Stimulated activated CD8-positive, alpha-beta memory T cell treated with anti-CD3 and anti-CD28 coated beads, Interleukin-4, amount 100 ng/mL, for 4 hours (primary cell): ENCODE measurements at places on chromosomes 7 and 10.

- DNase-seq = no peak
Observed at GRCh38 chr10:106183041-106183440, 981.5 kb downstream of the SORCS1 start.

DNA sequence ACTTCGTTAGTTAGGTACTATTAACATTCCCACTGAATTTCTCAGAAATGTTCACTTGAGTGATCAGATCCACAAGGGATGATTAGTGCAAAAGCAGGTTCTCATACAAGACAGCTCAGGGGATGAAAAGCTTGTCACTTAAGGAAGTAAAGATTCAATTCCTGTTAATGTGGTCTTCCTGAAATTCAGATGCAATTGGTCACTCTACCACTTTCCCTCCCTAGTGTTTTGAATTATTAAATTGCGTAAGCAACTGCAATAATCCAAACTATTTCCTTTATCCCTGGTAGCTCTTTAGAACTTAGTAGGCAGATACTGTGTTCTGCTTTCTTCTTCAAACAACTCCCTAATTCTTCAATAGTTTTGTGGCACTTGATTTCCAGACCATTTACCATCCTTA is 121.4 kb downstream of the MAGI2 start:
- DNase-seq = no peak

- DNase-seq = no peak
Observed at GRCh38 chr7:111750228-111750627, 187.9 kb upstream of the IMMP2L start.

- no peak for DNase-seq
Observed at GRCh38 chr10:32232378-32232777, 114.6 kb downstream of the EPC1 start.

GRCh38 chr7:71912476-71912875 is 499.7 kb downstream of the CALN1 start:
- DNase-seq = no peak

- DNase-seq = no peak
Observed at GRCh38 chr10:73426318-73426717, 7.0 kb downstream of the MSS51 start.

GRCh38 chr10:70296406-70296899 is 12.6 kb upstream of the NPFFR1 start:
- DNase-seq = no peak

DNA sequence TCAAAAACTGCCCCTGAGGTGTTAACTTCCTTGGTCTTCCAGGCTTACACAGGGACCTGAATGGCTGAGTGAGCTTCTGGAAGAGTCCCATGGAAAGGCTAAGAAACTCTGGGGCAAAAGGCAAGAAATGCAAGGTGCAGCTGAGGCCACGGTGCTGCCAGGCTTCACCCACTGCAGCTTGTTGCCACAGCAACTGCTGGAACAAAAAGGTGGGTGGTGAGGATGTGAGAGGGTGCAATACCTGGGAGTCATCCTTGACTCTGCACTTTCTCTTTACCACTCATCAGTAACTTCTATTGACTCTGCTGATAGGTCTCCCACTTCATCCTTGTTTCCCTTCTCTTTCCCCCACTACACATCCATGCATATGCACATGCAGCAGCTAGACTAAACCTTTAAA is 258.6 kb downstream of the BMPER start:
- DNase-seq = no peak

- DNase-seq = no peak
Observed at GRCh38 chr10:94992811-94993210, 54.4 kb downstream of the CYP2C9 start.

DNA sequence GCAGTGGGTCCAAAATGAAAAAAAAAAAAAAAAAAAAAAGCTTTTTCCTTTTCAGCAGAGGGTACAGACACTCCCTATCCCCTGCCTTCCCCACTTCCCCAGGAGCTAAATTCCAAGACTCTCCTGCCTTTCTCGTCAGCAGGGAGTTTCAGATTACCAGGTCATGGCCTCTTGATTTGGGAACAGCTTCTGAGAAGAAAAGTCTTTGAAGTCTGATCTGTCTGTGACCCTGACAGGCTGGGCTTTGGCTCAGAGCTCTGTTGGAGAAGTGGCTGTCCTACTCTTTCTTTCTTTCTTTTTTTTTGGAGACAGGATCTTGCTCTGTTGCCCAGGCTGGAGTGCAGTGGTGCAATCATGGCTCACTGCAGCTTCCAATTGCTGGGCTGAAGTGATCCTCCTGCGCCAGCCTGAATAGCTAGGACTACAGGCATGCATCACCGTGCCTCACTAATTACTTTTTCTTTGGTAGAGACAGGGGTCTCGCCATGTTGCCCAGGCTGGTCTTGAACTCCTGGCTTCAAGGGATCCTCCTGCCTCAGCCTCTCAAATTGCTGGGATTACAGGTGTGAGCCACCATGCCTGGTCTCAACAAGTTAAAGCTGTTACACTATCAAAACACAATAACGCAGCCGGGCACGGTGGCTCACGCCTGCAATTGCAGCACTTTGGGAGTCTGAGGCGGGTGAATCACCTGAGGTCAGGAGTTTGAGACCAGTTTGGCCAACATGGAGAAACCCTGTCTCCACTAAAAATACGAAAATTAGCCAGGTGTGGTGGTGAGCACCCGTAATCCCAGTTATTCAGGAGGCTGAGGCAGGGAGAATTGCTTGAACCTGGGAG is 59.9 kb downstream of the COL26A1 start:
- no peak for DNase-seq

DNA sequence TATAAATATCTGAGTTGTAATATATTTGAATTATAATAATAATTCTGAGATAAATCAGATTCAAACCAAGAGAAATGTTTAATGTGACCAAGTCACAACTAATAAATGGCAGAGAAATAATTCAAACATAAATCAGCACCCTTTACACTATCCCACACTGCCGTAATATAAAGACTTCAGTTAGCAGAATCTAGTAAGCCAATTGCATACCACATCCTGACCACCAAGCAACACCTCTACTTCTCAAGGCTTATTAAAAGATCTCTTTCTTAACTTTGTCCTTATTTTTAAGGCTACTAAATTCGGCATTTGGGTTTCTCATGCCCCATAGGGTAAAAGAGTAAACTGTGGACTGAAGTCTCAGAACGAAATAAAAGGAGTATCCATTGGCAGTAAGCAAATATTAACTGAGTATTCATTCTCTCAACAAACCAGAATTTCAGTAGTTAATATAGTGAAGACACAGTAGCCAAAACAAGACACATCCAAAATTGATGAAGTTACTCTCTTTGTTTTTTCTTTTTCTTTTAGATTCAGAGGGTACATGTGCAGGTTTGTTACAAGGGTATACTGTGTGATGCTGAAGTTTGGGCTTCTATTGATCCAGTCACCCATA is 14.8 kb downstream of the ACBD5 start:
- no peak for DNase-seq

- no peak for DNase-seq
Observed at GRCh38 chr10:61157182-61157581, 213.2 kb upstream of the RHOBTB1 start.

DNA sequence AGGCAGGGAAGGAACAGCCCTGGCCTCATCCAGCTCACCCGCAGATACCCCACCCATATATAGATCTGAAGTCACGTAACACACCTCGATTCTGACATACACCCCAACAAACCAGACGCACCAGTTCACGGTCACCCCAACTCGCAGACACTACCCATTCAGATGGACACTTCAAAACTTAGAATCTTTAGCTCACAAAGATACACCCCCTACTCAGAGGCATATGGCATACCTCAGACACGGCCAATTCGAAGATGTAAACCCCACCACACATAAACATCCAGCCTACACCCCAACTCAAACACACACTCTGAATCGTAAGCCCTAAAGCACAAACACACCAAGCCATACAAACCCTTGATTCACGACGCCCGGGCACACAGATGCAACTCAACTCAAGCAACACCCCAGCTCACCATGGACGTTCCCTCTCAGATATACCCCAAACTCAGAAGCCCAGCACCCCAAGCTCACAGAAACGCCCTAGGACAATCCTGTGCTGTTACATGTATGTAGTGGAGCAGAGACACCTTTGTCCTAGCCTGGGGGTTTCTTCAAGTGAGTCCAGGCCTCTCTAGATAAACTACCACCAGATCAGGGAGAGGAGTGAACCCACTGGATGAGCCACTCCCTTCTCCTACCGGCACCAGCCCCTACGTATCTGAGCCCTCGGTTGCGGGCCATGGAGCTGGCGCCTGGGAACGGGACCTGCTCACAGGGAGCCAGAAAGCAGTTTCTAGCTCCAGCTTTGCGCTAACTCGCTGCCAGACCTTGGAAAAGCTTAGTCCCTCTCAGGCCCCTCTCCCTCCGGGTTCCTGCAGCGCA is 8.8 kb downstream of the PSD start:
- no peak for DNase-seq

- DNase-seq = no peak
Observed at GRCh38 chr7:4792537-4793126, 17.2 kb downstream of the AP5Z1 start.

GRCh38 chr7:155289107-155289506 is 8.6 kb upstream of the INSIG1 start:
- DNase-seq = no peak

DNA sequence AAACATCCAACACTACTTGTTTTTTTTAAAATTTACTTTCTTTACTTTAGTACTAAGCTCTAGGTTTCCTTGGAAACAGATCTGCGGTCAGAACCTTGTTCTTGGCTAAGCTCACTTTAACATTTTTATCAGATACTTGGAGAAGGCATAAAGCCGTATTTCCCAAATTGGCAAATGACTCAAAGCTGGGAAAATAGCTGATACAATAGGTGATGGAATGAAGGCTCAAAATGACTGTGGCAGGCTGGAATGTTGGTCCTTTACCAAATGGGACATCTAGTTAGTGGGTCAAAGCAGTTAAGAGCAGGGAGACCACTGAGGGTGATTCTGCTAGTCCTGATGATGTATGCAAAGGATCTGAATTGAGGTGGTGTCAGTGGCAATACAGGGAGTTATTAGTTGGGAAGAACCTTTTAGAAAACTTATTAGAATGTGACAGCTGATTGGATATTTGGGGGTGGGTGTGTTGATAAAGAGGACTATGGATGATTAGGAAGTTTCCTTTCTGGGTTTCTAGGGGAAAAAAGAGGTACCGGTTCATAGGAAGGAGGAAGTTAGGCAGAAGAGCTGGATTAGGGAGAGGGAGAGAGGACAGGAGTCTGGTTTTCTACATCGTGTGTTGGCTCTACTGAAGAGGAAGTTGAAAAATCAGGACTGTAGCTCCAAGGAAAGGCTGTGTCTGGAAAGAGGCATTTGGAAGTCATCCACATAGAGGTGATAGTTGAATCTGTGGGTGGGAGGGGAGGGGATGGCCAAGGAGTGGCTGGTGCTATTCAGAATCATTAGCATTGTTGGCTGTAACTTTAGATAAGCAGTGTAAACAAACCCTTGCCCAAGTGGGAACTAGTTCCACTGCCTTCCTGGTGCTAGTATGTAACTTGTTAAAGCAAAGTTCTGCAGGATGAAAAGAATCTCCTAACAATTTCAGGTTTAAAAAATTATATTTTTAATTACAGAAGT is 13.1 kb downstream of the PLCE1 start:
- DNase-seq = no peak

- DNase-seq = no peak
Observed at GRCh38 chr7:70344726-70345125, 746.5 kb downstream of the AUTS2 start.

- no peak for DNase-seq
Observed at GRCh38 chr7:18212308-18212707, 184.7 kb upstream of the PRPS1L1 start.

GRCh38 chr10:9334270-9334669 is 1279.8 kb downstream of the GATA3 start:
- no peak for DNase-seq

DNA sequence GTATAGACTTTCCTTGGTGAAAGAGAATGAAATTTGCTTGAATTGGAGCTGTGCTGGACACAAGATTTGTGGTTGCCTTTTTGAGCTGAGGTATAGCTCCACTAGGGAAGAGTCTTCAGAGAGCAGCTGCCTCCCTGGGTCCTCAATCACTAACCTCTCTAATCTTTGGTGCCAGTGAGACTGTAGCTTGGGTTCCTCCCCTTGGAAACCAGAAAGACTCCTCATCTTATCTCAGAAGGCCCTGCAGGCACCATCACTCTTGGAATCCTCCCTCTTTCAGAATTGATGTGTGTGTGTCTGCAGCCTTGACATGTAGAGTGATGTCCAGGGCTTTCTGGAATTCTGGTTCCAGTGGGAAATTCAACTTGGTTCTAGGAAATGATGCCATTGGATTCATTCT is 426.5 kb downstream of the RPS24 start:
- DNase-seq = no peak

DNA sequence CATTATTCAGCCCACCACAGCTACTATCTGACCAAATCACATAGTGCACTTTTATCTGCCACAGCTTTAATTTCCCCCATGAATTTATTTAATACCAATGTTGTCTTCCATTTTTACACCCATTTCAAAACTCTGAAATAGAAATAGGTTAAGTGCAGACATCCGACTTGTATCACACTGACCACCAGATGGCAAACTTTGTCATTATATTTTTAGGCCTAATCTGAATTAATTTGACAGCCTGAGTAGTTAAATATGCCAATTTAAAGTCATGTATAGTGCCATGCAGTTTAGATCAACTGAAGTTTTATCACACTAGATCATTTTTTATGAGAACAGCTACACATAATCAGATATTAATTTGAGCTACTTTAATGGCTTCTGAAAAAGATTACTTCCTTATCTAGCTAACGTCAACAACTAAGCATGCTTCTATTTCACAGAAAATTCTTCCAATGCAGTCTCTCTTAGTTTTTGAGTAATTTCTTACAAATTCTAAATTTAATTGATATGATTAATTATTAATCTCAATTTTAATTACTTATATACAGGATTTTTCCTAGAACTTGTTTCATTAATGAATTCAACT is 566.4 kb downstream of the GFRA1 start:
- no peak for DNase-seq

DNA sequence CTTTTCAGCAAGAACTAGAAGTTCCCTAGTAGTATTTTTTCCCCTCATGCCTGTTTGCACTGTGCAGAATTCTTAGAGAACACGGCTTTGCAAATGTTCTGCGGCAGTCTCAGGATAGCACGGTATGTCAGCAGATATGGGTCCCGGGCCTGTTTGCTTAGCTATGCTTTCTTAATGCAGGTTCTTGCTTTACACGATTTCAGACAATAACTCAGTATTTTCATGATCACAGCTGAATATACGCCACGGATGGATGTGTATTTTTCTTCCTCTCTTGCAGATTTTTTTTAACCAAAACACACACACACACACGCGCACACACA is 137.3 kb downstream of the HECW1 start:
- DNase-seq = no peak
